ENCODE measurements at places on chromosomes 2 and 18.

DNA sequence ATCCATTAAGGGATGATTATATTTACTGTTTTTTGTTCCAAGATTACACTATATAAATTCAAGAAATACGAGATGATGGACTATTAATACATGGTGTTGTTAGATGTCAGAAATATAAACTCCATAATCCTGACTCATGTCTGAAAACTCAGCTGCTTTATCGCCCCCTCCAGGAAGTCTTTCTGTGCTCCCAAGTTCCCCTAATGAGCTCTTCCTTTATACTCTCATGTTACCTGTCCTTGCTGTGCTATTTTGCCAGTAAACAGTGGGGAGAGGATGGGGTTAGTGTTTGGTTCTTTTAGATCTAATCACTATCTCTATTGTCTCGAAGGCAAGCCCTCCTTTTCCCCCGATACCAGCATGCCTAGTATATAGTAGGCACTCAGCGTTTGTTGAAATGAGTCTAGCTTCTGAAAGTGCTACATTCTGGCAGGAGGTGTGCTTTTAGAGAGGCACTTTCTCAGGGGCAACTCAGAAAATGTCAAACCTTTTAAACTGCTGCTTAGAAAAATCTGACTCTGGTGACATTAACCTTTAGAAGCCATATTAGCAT, 21.4 kb upstream of the BARD1 start:
- no peak for DNase-seq

DNA sequence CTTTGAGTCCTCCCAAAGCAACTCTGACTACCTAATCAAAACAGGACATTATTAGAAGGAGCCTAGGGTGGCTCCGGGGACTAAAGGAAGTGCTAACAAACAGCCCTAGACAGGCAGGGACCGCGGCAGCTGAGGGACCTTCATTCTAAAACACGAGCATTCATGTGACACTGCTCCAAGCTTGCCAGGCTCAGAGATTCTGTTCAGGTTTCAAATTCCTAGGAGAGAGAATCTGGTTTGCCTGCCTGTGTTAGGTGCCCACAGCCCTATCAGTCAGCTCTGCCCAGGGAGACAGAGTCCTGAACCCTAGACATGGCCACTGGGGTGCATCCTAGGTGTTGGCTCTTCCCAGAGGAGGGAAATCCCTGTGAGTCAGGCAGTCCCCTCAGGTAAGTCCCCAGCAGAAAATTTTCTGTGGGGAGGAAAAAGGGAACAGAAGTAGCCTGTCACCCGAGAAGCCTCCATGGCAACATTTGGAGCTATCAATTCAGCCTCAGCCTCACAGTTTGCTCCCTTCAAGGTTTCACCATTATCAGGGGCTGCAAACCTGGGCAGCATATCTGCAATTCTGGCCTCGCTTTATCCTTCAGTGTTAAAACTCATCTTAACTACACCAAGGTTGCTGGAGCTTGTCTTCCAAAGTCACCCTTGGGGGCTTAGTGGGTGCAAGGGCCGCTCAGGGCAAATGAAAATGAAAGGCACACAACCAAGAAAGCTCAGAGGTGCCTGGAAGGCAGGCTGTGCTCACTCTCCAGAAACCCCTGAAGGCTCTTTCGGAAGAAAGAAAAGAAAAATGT, 28.6 kb downstream of the PCBP1 start:
- DNase-seq = no peak

DNA sequence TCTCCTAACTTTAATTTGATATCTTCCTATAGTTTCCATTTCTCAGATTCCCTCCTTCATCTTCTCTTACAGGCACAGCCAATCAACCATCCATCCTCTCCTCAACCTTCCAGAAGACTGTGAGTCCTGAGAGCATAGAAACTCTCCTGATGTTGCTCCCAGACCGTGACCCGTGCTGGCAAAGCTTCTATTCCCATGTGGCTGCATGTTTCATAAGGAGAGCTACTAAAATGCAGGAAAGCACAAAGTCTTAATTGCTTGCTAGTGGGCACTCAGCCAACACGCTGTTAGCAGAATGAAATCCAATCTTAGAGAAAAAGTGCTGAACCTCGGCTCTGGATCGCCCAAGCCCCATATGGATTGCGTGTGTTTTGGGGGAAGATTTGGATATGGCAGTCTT, 1244.7 kb upstream of the ZEB2 start:
- no peak for DNase-seq

DNA sequence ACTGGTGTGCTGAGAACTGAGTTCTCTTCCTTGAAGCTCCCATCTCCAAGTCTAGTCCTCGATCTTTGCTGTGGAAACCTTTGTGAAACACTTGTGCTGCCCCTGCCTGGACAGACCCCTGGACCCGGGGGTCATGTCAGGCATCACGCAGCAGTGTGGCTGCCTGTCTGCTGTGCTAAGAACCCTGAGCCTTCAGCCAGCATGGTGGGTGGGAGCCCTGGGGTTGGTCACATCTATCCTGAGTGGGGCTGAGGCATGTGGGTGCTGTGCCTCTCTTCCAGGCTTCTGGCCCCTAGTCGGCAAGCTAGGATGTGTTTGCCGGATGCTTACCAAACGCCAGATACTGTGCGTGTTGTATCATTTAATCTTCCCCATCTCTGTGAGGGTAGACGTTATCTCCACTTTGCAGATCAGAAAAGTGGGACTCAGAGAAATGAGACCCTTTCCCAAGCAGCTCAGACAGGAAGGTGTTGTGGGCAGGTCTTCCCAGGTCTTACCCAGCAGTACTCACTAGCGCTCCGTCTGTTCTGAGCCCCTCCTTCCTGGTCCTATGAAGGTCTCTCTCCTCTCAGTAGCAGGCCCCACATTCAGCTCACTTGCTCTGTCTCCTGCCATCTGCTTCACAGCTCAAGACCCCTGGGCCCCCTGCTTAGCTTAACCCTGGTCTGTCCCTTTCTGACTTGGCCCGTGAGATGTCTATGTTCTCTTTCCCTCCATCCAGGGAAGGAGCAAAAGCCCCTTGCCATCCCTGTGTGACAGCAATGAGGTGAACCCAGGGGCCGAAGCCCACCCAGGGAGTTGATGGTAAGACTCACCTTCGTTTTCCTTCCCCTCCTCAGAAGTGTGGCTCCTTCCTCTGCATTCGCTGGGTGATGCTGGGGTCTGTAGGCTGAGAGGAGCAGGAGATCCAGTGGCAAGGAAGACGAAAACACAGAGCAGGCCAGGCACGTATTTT, 242.8 kb downstream of the FAM210A start:
- no peak for DNase-seq

GRCh38 chr18:49151482-49151881, 200.7 kb upstream of the SMAD7 start:
- no peak for DNase-seq

DNA sequence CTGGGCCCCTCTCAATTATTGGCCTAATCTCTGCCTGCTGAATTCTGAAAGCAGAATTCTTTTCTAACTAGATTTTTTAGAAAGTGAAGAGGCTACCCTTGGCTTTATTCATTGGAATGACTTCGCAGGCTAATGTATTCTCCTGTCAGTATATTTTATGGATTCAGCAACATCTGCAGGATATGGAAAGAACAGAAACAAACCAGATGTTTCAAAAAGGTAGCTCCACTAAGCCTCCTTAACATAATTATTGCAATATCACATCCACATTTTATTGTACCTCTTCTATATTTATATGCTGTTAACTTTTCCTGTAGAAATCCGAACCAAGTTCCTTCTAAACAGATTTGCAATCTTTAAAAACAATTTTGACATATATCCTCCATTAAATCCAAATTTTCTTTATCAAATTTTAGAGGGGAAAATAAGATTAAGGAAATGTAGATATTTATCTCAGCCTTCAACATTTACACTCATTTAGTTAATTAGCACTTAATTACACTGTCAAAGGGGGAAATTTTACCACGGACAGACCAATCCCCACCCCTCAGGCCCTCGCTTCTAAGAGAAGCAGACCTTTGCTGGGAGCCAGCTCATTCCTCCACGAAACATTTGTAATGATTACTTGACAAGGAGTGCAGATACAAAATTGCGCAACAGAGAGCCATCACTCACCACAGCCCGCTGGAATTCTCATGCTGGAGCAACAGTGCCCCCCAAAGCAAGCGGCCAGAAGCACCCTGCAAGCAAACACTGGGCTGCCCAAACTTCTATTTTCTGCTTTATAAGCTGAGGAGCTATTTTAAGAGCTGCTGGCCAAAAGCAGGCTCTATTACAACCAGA, 253.4 kb downstream of the ETAA1 start:
- peak; percentile 76 for DNase-seq

DNA sequence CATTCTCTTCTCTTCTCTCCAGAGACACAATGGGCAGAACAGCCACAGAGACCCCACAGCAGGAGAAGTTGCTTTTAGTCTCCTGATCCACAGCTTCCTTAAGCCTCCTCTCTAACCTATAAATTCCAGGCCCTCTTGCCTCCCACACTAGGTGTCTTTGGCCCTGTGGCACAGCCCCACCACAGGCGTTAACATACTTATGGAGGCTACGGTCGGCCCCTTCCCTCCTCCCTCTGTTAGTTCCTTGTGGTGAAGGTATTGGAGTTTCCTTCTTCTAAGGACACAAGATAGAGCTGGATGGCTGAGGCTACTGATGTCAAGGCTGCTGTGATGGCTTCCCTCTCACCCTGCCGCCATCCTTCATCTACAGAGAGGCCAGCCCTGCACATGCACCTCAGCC, 123.5 kb upstream of the ACAA2 start:
- DNase-seq = no peak

- no peak for DNase-seq
Measured at GRCh38 chr2:239746559-239747246, 278.4 kb downstream of the NDUFA10 start.

- no peak for DNase-seq
Measured at GRCh38 chr2:171669121-171669520, 18.1 kb upstream of the DYNC1I2 start.

DNA sequence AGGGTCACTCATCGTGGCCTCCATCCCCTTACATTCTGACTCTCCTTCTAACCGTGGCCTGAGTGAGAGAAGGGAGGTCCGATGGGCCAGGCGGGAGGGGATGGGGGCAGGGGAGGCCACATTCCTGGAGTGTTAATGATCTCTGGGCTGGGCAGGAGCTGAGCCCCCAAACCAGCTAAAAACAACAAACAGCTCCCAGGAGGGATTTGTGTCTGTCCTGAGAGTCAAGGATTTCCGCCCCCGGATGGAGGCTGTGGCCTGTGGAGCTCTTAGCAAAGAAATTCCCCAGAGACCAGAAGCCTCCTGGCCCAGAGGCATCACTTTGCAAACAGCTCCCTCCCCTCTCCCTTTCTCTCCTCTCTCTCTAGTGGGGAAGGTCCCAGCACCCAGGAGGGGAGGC, 23.5 kb downstream of the EMX1 start:
- DNase-seq = no peak

GRCh38 chr18:58768293-58768974, 96.2 kb upstream of the ZNF532 start:
- DNase-seq = peak; percentile 77

- DNase-seq = no peak
Measured at GRCh38 chr18:50356036-50356945, 18.6 kb upstream of the SKA1 start.

DNA sequence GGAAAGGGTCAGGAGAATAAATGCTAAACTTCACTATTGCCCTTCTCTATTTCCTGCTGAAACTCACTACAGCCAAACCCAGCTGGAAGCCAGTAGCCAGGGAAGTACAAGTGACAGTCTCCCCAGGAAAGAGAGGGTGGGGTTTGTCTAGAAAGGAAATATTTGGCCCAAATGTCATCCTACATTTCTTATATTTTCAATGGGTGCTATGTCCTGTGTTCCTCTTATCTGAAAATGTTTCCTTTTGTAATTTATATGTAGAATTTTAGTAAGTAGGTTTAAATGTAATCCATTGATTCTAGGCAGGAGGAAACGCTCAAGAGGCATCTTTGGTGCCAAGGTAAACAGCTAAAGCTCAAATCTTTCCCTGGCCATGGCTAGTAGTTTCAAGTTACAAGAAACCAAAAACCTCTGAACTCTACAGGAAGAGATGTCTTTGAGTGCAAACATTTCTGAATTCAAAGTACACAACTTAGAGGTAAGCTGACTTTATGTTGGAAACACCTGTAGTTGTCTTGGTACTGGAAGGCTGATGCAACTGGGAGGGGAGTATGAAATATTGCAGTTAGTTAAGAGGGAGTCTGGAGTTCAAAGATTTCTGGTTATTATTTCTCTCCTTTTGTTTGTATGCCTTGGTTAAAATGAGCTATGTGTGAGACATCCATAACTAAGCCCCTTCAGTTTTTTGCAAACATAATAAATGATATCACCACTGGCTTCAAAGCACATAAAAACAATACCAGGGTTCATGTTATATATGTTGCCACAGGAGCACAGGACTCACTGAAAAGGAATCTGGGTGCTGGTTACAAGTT, 356.1 kb upstream of the ZC3H15 start:
- no peak for DNase-seq

- no peak for DNase-seq
Measured at GRCh38 chr18:63505566-63506335, 29.0 kb downstream of the SERPINB5 start.

GRCh38 chr18:6248017-6248416, 166.7 kb downstream of the L3MBTL4 start:
- DNase-seq = no peak

GRCh38 chr18:5966514-5966913, 71.2 kb upstream of the TMEM200C start:
- DNase-seq = no peak

GRCh38 chr2:109471658-109472057, 142.1 kb downstream of the SEPTIN10 start:
- no peak for DNase-seq

- DNase-seq = no peak
Measured at GRCh38 chr2:190927301-190927700, 46.7 kb downstream of the GLS start.

DNA sequence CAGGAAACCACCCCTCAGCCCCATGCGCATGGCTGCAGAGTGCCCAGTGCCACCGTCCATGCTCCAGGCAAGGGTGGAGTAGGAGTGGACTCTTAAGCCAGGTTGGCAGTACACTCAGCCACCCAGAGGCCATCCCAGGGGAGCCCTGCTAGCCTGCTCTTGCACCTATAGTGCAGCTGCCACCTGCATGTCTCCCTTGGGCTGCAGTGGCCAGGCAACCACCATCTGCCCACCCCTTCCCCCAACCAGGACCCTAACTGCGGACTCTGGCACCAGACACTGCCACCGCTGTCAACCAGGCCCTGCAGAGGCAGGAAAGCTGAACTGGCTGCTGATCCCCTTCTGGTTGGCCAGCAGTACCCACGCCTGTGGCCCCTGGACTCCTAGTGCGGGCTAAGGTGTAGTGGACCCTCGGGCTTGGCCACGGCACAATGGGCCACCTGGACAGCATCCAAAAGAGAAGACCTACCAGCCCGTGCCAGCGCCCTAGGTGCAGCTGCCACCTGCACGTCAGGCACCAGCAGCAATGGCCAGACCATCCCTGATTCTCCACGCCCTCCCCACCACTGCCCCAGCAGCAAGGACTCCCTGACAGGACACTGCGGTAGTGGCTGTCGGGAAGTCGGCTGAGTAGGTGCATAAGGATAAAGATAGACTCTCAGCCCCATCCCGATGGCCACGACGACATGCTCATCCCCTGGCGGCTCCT, 72.8 kb downstream of the RPIA start:
- no peak for DNase-seq

Data from RWPE2 (cell line).